Neural progenitor cell (in vitro differentiated cells): ENCODE measurements at places on chromosomes 3 and 15.
A peak's percentile ranks its signal among the peaks of the same experiment; 100 is the strongest.

- DNase-seq: peak; percentile 85
Measured at GRCh38 chr15:75454471-75455378, 3.2 kb upstream of the SIN3A start.

DNA sequence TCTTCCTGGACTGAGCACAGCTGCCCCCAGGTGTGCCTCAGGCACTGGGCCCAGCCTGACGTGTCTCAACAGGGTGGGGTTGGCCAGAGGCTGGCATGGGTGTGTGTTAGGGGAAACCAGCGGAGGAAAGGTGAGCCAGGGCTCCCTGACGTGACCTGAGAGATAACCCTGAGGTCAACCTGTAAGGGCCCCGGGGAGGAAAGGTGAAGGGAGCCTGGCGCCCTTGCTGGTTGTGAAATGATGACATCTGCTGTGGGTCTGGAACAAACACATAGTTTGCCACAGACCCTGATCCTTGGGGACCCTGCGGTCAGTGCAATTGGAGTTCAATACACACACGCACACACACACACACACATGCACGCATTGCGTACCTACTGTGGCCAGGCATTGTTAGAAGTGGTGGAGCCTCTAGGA lies 100.2 kb upstream of the TLE3 start:
- no peak for DNase-seq

DNA sequence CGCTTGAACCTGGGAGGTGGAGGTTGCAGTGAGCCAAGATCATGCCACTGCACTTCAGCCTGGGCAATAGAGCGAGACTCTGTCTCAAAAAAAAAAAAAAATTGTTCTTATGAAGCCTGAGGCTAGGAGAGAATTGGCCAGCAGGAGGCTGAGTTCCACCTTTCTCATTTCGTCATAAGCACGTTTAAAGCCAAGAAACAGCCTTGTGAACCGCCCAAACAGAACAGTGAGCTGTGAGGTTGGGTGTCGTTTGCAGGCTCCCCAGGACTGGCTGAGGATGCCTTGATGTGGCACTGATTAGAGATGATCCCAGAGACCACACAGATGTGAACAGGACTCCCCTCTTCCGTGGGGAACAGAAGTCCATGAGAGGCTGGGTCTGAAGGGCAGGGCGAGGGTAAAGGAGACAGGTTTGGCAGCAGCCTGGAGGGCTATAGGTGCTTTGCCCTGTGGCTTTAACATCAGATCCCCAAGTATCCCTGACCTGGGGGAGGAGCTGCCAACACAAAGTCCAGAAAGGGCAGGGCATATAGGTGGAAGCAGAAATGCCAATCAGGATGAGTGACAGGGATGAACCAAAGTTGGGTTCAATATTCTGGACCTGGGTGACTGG lies 52.9 kb downstream of the CLEC3B start:
- no peak for DNase-seq

DNA sequence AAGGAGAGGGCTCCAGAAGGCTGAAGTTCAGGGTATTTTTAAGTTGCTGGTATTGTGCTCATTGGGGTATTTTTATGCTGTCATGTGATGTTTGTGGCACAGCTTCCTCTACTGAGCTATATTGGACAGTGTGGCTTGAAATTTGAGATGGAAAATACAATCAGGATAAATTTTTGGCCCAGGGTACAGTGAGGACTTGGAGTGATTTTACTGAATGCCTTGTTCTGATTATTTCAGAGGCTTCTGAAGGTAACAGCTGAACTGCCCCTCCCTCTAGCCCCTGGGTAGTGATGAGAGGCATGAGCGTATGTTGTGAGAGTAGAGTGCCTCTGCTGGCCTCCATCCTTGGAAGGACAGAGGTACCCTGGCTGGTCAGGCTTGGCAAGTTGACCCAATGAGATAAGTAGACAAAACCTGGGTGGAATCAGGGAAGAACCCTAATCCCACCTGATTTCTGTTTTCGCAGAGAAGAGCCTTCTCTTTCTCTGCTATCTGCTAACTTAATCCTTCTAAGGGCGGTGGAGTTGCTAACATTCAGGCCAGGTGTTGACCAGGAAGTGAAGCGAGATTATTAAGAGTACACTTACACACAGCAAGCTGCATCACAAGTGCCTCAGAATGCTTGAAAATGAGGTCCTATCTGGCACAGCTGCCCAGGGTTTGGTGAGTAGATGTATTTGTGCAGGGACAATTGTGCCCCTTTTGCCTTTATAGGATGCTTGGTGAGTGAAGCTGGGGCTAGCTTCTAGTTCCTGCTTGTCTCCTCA lies 98.1 kb upstream of the CLSTN2 start:
- DNase-seq: no peak

DNA sequence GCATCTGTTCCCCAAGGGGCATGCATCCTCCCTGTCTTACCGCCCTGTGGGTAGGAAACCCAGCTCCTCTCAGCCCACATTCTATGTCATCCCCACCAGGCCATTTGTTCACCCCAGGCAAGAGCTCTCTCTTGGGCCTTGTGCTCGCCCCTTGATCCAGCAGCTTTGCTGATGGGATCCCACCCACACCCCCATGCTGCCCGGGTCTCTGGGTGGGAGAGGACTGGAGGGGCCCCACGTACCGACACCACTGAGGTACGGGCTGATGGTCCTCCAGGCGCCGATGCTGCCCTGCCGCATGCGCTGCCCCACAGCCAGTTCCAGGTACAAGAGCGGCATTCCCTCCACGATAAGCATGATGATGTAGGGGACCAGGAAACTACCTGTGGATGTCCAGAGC lies 14.5 kb downstream of the SLC6A20 start:
- DNase-seq: no peak

DNA sequence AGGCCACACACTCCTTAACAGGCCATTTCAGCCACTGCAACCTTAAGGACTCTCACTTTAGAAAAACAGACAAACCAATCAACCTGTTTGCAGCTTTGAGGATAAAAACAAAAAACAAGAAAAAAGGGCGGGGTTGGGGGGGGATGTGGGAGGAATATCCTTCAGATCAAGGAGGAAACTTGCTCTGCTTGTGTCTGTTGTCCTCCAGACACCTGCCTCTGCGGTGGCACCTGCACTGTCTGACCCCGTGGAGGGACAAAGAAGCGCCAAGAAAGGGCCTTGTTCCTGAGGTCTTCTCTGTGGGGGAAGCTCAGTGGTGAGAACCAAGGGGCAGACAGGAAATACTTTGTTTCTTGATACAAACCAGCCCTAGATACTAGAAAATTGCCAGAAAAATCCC lies 70.5 kb downstream of the POLR2M start:
- no peak for DNase-seq

GRCh38 chr3:81985996-81986723 lies 224.7 kb upstream of the GBE1 start:
- no peak for DNase-seq

GRCh38 chr15:85475711-85476110 lies 95.3 kb downstream of the AKAP13 start:
- no peak for DNase-seq

DNA sequence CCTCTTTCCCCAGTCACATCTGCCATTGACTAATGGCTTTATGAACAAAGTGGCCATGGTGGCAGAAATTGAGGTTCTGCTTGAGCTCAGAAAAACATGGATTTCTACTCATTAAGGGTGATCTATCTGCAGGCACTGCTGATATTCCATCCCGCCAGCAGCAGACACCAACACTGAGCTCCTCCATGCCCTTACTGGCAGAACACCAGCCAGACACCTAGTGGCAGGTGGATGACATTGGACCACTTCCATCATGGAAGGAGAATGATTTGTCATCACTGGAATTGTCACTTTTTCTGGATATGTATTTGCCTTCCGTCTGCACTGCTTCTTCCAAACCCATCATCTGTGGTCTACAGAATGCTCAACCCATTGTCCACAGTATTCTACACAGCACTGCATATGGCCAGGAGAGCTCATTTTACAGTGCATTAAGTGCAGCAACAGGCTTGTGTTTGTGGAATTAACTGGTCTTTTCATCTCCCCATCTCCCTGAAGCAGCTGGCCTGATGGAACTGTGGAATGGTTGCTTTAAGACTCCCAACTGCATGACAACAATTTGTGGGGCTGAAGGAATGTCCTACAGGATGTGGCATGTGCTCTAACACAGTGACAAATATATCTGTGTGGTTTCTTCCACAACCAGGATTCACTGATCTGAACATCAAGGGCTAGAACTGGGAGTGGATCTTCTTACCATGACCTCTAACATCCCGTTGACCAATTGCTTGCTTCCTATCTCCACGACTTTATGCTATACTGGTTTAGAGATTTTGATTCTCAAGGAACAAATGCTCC lies 103.4 kb downstream of the WNT7A start:
- DNase-seq: no peak

- no peak for DNase-seq
Measured at GRCh38 chr15:40250771-40251483, 12.1 kb downstream of the PAK6 start.

- DNase-seq: no peak
Measured at GRCh38 chr15:51335538-51336410, 2.6 kb downstream of the CYP19A1 start.

DNA sequence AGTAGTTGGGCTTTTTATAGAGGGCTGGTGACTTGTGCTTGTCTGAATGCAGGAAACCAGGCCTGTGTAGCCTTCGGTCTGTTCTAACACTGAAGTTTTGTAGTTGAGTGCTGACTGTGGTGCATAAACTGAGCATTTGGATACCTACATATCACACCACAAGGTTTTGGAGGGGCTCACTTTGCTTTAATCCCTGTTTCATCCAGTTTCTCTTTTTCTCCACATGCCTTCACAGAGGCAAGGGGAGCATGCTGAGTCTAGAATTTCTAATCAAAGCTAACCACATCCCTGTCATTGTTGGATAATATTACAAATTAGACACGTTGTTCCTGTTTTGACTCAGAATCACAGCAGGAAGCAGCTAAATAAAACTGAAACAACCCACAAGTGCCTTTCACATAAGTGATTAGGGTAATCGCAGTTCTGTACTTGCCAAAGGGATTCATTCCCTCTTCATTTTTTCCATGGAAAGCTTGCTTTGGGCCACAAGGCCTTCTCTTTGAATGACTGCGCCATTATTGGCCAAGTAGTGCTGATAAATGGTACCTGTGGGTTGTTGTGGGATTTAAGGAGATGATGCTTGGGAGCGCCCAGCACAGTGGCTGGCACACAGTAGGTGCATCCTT lies 48.9 kb downstream of the TGFBR2 start:
- no peak for DNase-seq

GRCh38 chr15:32664796-32665195 lies 23.3 kb downstream of the SCG5 start:
- DNase-seq: no peak

GRCh38 chr3:136802481-136802996 lies 16.4 kb upstream of the SLC35G2 start:
- DNase-seq: no peak
